Chondrocyte (in vitro differentiated cells): ENCODE measurements at places on chromosomes 6 and 20. TPM values are rescaled to one million over a fixed set of nuclear protein-coding genes. Genes with fewer than 3 reads are reported as not detected.

The RIN2 gene
- total RNA-seq = 24.4 to 45.7 TPM (median 27.8 TPM) in 3 replicates

DNA sequence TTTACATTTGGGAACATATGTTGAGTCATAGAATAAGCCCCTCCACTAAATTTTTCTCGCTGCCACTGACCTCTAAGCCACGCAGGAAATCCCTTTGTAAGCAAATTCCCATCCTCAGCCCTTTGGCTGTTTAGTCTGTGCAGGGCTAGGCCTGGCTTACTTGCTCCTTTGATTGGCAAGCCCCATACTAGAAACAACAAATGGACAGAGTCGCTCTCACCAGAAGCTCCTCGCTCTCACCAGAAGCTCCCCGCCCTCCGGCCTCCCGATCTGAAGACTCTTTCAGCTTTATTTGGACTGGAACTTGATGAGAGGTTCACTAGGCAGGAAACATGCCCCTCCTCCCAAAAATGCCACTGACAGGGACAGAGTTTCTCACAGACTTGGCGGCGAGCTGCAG lies 149.2 kb upstream of the EXOC2 start:
- DNase-seq = no peak

The RNF182 gene
- total RNA-seq = 3.7 to 6.6 TPM (median 5.3 TPM) in 3 replicates

The TMEM74B gene
- 0.51 to 0.65 TPM in 2 of 3 replicates, not detected in the other for total RNA-seq

DNA sequence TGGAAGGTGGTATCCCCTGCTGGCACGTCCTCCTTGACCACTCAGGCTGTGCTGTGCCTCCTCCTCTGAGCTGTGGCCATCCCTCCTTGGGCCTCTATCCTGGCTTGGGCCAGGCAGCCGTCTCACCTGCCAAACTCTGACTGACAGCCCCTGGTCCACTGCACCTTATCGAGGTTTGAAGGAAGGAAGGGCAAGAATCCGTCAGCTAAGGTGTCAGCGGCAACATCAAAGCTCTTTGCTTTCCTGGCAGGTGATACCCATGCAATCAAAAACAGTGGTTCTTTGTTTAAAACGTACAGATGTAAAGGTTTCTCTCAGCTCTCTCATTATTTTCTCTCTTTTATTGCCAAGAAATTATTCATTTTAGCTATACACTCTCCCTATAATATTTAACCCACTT lies 203.9 kb downstream of the TBXT start:
- DNase-seq = no peak

The HLA-DQB1 gene
- not detected in 3 replicates for total RNA-seq

GRCh38 chr20:13430346-13431002 lies 208.3 kb downstream of the TASP1 start:
- DNase-seq = no peak

The ADNP gene
- 56.8 to 60.2 TPM (median 58.9 TPM) in 3 replicates for total RNA-seq

DNA sequence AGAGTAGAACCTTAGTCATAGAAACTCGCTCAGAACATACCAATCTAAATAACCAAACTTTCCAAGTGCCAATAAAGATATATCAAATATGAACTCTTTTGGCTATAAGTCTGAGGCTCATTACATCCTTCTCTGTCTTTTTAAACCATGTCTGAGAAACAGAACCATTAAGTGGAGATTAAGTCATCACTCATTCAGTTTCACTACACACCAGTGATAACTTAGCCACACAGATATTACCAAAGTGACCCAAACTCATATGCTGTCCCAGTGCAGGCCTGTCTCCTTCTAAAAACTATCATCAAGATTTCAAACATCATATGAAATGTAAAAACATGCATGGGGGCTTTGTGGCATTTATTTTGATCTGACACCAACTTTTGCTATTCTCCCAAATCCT lies 12.0 kb downstream of the GCLC start:
- DNase-seq = no peak

- DNase-seq = no peak
Observed at GRCh38 chr6:118867181-118867580, 26.8 kb upstream of the ASF1A start.

DNA sequence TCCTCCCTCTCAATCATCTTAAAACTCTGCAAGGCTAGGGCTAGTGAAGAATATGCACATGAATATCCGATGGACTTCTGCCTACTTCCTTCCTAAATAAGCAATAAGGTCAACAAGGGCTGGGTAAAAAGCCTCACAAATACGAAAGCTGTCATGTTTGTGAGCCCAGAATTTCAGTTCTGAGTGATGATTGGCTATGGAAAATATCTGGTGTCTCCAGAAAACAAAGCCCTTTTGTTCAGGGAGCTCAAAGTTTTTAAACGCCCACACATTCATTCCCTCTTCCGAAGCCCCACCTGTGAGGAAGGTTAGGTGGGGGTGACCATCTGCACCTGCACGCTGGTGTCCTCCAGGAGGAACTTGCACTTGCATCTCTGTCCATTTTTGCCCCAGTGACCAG lies 126.9 kb upstream of the ARMC2 start:
- DNase-seq = no peak

The ID4 gene
- 79.9 to 139 TPM (median 136 TPM) in 3 replicates for total RNA-seq

The TCP1 gene
- total RNA-seq = 169 to 200 TPM (median 175 TPM) in 3 replicates

The PCSK2 gene
- not detected in 3 replicates for total RNA-seq

- DNase-seq = no peak
Observed at GRCh38 chr6:130973521-130974277, 89.3 kb downstream of the EPB41L2 start.

DNA sequence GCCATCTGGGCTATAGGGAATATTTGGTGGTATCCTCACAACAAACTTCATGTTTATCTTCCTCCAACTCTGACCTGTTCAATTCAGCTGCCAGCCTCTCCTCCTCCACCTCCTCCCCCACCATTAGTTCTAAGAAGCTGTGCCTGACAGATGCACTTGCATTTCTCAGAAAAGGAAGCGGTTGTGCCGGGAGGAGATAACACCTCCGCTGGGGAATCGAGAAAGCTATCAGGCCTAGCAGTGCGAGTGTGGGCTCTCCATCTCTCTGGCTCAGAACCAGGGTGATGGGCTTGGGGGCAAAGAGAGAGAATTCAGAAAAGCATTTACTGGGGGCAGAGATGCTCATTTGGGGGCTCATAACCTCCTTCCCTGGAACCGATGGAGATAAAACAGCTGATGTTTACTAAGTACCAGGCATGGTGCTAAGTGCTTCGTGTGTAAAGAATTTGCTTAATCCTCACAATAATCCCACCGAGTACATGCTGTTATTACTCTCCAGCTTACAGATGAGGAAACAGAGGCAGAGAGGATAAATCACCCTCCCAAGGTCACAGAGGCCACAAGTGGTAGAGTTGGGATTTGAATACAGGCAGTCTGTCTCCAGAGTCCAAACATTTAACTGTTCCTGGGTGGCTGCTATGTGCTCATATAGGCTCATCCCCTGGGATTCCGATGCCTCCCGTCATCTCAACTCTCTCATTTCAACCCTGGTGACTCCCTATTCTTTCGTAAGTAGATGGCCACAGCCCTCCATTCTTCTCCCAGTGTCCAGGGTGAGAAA lies 38.3 kb downstream of the COX4I2 start:
- DNase-seq = no peak

The CRIP3 gene
- total RNA-seq = 0.47 to 0.94 TPM (median 0.72 TPM) in 3 replicates

DNA sequence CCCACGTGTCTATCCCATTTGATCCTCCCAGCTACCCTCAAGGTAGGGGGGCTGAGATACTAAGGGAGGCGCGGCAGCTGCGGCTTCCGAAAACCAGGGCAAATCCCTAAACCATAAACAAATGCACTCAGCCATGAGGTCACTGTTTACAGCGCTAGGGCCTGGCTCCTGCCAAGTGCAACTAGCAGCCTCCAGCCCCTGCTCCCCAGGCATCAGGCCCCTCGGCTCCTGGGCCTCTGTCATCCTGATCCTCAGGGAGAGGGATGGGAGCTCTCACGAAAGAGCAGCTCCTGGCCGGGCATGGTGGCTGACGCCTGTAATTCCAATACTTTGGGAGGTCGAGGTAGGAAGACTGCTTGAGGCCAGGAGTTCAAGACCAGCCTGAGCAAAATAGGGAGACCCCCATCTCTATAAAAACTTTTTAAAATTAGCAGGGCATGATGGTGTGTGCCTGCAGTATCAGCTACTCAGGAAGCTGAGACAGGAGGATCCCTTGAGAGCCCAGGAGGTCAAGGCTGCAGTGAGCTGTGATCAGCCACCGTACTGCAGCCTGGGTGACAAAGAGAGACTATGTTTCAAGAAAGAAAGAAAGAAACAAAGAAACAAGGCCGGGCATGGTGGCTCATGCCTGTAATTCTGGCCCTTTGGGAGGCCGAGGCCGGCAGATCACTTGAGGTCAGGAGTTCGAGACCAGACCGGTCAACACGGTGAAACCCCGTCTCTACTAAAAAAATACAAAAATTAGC lies 42.5 kb upstream of the TLDC2 start:
- no peak for DNase-seq

- DNase-seq = peak; percentile 99
Observed at GRCh38 chr6:109094416-109095035, at the start of gene SESN1. Gene SESN1, minus strand, starts transcription at chr6:109094846. Its CDS starts 773 bp downstream, at chr6:109094073.

The GPX5 gene
- total RNA-seq = not detected in 3 replicates

The TBXT gene
- not detected in 3 replicates for total RNA-seq

The LHFPL5 gene
- total RNA-seq = not detected in 3 replicates

DNA sequence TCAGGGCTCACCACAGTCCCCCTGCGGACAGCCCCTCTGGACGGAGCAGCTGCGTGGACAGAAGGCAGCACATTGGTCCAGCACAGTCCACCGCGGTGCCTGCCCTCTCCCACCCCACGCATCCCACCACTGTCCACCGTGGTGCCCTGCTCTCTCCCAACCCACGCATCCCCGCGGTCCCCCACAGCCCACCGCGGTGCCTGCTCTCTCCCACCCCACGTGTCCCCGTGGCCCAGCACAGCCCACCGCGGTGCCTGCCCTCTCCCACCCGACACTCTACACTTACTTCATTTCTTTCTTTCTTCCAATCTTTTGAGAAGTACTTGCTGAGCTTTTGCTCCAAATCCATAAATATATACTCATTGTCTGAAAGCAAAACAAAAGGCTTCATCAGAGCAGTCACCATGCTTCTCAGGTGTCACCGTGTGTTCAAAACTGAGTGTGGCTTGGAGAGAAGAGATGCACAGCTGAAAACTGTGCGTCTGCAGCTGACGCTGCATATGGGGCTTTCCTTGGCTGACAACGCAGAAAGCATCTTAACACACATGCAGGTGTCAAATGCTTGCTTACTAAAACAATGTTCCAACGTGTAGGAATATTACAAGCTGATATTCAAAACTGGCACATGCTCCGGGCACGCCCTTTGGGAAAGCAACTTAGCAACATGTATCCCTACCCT lies 11.8 kb downstream of the FRMD1 start:
- no peak for DNase-seq

DNA sequence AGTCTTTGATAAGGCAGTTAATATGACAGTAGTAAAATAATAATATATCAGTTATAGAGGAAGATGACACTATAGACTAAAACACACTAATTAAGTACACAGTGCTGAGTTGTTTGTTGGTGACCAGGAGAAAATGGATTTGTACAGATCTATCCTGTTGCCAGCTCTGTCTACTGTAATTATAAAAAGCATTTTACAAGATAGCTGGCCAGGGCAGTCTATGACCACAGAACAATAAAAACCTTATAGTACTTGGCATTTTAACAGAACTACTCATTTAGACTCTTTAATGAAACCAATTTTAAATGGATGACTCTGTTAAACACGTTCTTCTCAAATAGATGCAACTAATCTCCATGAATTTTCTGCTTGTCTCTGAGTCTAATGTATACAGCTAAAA lies 367.5 kb downstream of the BTBD9 start:
- no peak for DNase-seq

DNA sequence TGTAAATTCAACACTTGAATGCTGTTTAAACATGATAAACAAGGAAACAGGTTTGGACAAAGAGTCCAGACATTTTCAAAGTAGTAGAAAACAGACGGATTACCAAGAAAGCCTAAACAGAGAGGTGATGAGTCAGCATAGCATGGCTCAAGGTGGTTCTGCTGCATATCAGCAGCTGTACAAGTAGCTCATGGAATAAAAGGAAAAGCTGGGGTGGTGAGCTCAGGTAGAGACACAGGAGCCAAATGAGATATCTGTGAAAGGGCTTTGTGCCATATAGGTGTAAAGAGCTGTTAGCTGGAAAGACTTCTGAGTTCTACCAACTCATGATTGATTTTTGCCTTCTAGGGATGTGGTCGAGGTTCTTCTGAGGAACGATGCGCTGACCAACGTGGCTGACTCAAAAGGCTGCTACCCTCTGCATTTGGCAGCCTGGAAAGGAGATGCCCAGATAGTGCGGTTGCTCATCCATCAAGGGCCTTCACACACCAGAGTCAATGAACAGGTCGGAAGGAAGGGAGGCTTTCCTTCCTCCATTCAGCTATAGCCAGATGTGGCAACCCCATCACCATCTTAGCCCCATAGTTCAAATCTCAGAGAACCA lies 80.7 kb downstream of the ANKS1A start:
- no peak for DNase-seq

DNA sequence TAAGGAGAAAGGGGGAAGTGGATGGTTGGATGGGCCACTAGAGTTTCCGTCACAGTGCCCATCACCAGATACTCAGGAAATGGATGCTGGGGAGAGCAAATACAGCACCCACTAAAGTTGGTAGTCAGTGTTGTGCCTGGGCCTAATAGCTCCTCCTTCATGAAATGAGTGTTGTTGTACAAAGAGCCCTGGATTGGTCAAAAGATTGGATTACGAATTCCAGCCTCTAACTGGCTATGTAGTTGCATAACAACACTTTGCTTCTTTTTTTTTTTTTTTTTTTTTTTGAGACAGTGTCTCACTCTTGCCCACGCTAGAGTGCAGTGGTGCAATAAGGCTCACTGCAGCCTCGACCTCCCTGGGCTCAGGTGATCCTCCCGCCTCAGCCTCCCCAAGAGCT lies 27.4 kb downstream of the KCNG1 start:
- no peak for DNase-seq

The PNPLA1 gene
- total RNA-seq = not detected in 3 replicates
